RPMI8226 (cell line): ENCODE measurements at places on chromosomes 11 and 22.

- no peak for DNase-seq
Observed at GRCh38 chr11:2549080-2549479, 104.3 kb downstream of the KCNQ1 start.

GRCh38 chr11:70782401-70782913 lies 384.1 kb downstream of the CTTN start:
- DNase-seq: no peak

GRCh38 chr11:72719551-72719950 lies 32.7 kb downstream of the ARAP1 start:
- DNase-seq: peak; percentile 42

DNA sequence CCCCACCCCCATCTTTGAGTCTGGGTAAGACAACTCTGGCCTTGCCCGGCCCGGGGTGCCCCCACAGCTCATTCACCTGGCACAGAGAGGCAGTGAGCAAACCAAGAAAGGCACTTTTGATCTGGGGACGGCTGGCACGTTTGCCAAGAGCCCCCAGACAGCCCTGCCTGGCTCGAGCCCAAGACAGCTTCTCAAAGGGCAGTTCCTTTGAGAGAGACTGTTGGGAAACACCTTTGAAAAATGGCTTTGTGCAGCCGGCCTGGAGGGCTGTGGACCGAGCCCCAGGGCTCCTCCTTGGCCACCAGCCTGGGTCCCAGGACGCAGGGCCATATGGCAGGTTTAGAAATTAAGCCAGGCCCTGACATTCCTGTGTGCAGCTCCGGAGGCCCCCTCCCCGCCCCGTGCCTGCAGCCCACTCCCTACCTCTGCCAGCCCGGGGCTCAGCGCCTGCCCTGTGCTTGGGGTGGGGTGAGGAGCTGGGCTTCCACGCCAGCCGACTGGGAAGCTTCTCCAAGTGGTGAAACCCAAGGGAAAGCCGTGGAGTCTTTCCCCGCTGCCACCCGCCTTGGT lies 50.2 kb upstream of the SMIM38 start:
- no peak for DNase-seq

GRCh38 chr11:60809691-60810090 lies 24.6 kb downstream of the MS4A10 start:
- DNase-seq: no peak

DNA sequence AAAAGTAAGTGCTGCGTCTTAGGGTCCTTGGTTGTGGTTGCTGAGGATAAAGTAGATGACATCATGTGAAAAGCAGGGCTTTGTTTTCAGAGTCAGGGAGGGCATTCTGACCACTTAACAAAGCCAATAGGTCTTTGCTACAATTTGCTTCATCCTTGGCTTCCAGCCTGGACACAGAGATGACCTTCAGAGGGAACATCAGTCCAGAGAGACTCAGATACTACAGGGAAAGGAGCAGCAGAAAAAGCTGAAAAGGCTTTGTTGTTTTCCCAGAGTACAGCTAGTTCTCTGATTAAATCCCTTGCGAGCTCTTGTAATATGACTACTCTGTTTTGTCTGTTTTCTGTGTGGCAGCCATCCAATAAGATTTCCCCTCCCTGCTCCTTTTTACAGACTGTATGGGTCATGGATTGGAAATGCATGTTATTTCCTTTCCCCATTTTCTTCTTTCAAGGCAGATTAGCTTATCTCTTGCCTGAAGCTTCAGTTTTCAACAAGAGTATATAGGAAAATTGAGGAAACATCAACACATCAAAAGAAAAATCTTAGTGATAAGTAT lies 31.9 kb downstream of the ATG13 start:
- DNase-seq: no peak

DNA sequence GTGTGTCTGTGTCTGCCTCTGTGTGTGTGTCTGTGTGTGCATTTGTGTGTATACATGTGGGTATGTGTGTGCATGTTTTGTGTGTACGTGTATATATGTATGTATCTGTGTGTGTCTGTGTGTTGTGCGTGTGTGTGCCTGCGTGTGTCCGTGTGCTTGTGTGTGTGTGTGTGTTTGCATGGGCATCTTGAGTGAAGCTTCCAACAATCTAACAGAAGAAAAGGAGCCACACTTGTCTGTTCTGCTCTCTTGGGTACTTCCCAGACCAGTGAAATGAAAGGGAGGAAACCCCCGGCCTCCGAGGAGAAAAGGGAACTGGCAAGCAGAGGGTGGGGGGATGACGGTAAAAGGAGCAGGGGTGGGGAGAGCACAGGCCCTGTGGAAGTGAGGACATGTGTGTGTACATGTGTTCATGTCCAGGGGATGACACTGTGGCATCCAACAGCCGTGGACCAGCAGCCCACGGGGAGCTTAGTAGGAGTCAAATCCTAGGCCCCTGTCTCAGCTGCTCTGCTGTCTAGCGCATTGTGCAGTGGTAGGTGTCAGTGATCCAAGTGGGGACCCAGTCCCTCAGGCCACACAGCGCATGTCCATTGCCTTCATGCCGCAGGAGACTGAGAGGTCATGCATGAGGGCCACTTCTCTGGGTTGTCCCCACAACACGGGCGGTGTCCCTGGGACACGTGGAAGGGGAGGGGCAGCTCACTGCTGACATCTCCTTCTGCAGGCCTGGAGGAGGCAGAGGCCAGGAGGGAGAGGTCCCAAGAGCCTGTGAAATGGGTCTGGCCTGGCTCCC lies 8.1 kb downstream of the CSF2RB start:
- no peak for DNase-seq

- no peak for DNase-seq
Observed at GRCh38 chr11:7597620-7598019, 75.7 kb downstream of the CYB5R2 start.

DNA sequence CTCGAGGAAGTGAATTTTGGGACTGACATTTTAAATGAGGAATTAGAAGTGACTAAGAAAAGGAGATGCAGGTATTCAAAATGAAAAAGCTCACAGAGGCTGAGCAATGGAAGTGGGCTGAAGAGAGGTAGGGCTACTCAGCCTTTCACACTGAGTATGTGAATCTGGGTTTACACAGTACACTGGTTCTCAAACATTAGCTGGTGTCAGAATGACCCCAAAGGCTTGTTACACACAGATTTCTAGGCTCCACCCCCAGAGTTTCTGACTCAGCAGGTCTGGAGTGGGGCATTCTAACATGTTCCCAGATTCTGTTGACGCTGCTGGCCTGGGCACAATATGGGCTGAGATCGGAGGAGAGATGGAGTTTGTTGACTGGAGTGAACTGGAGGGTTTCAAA lies 32.8 kb downstream of the CADM1 start:
- DNase-seq: peak; percentile 26

DNA sequence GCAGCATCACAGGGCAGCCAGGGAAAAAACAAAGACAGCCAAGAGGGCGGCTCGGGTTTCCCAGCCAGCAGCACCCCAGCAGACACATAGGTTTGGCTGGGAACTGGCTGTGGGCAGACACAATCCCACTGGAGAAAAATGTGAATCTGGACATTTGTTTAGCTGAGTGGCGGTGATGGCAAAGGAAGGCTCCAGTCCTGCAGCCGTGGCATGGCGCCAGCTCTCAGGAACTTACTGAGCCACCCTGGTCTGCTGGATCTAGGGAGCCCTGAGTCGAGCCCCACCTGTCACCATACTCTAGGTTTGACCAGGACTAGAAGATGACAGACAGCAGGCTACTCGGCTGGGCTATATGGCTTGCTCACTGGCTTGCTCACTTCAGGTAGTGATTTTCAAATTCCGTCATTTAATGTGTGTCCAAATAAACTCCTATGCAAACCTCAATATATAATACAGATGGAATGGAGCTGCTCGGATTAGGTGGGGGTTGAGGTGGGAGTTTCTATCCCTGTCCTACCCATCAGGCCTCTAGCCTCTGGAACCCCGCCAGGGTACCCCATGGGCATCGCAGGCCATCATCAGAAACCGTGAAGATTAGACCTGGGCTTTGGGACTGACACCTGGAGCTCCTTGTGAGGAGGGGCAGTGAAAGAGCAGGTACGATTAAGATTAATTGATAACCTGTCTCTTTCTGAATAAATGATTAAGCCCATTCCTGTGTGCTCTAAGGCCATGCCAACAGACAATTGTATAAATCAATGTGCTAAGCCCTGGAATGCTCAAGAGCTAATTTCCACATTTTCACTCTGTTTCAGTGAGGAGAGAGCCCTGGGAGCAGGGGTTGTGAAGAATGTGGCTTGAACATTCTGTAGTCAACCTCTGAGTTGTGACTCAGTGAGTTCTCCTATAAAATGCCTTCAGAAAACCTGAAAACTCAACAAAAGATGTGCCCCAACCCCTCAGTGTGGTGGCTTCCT lies 42.5 kb downstream of the GALNT18 start:
- DNase-seq: no peak

DNA sequence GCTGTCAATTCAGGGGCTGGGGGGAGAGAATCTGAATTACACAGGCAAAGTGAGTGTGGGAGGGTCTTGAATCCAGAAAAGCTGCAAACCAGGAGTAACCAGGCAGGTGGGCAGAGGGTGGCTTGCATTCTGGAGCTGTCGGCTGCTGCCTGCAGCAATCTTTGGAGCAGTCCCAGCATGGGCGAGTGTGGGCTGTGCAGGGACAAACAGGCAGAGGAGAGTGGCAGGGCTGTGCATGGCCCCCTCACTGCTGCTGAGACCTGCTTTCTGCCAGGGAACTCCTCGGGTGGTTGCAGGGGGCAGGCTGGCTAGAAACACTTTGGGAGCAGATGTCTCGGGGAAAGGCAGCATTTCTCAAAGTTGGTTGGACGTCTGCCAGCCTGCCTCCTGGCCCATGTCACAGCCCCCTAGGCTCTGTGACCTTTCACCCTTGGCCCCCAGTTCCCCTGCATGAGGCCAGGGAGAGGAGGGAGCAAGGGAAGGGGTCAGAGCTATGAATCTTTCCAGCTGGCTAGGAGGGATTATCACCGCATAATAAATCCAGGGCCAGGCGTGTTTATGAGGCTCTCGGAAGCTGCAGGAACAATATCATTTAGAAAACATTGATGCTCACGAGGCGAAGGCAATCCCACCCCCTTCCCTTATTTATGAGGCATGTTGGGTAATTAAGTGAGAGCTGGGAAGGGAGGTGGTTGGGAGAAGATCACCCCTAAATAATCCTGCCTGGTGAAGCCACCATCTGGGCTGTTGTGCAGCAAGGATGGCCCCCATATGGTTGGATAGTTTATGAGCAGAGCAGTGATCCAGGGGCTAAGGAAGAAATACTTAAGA lies 212.3 kb upstream of the NCAM1 start:
- no peak for DNase-seq

DNA sequence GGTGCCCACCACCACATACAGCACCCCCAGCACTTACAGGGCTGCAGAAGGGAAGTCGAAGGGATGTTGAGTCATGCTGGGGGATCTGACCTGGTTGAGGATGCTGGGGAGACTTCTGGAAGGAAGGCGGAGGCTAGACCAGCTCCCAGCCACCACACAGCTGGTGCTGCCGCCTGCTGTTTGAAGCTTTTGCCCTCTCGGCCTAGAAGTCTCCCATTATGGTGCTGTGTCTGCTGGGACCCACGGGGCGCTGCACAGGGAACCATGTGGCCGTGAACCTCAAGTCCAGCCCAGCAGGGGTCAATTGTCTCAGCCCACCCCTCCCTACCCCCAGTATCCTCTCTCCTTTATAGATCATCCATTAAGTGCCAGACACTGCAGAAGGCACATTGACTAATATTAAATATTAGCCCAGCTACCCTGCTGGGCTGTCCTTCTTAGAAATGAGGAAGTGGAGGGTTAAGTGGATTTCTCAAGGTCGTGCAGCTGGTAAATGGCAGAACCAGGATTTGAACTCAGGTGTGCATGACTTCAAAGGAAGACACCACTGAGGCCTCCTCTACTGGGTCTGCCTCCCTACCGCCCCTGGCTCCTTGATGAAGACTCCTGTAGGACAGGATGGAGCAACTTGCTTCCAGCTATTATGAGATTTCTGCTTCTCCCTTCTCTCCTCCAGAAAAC lies 49.7 kb downstream of the CYTH4 start:
- DNase-seq: peak; percentile 46

DNA sequence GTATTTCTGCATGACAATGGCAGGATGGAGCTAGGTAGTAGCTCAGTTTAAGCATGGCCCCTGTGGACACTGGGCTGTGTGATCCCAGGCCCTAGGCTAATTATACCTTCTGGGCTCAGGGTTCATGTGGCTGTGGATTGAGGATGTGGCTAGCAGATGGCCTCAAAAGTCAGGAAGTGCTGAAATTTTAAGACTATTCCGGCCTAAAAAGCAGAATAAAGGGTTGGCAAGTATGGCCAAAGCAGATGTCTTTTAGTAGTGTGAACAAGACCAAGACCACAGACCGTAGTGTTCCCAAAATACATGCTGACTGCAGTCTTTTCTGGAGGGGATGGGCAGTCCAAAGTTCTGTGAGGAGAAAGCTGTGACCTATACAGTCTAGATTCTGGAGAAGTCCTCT lies 115.7 kb upstream of the RAG2 start:
- DNase-seq: no peak

DNA sequence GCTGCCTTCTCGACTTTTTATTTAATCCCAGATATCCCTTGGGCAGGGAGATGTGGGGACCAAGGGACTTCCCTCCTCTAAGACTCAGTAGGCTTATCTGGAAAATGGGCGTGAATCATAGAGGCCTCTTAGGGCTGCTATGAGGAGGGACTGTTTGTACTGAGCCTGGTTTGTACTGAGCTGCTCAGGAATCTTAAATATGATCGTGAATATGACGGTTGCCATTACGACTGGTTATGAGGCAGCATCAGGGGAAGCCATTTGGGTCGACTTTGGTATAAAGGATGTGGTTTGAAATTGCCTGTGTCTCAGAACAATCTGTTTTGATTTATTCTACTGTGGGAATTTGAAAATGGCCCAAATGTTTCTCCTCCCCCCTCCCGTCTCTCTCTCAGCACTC lies 20.6 kb downstream of the TSPAN18 start:
- no peak for DNase-seq

DNA sequence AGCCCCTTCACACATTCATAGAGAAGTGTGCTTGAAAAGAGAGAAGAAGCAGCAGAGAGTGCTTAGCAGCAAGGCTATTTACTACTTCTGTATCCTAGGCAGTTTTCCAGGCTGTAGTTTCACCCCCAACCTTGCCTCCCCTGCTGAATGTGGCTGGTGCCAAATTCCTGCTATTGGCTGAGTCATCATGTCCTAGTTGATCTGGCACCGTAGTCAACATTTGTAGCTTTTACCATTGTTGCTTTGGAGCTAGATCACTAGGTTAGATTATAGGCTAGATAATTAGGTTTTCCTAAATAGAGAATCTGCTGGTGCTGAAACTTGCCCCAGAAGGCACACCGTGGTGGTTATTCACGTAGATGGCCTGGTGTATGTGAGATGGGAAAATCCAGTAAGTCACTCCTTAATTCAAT lies 32.7 kb downstream of the ARHGAP42 start:
- peak; percentile 75 for DNase-seq

- no peak for DNase-seq
Observed at GRCh38 chr11:123942413-123942812, 1.2 kb downstream of the OR6T1 start.

GRCh38 chr11:34397120-34397519 lies 39.3 kb upstream of the ABTB2 start:
- no peak for DNase-seq

- DNase-seq: peak; percentile 43
Observed at GRCh38 chr11:119147604-119148333, 1.1 kb upstream of the ABCG4 start.

GRCh38 chr11:120057595-120058581 lies 80.0 kb downstream of the TRIM29 start:
- no peak for DNase-seq

GRCh38 chr22:49632199-49633009 lies 195.3 kb downstream of the BRD1 start:
- no peak for DNase-seq

- DNase-seq: no peak
Observed at GRCh38 chr22:29877620-29878019, 5.4 kb upstream of the MTMR3 start.

- no peak for DNase-seq
Observed at GRCh38 chr11:73597336-73597955, 466 bp downstream of the FAM168A start.
